ENCODE measurements at places on chromosomes 5 and 9.

GRCh38 chr9:88852794-88853193 is 138.5 kb upstream of the S1PR3 start:
- no peak for DNase-seq

- peak; percentile 55 for DNase-seq
Measured at GRCh38 chr5:52987711-52988331, 1.3 kb upstream of the ITGA2 start.

GRCh38 chr9:80932947-80933780 is 756.2 kb downstream of the TLE1 start:
- no peak for DNase-seq

GRCh38 chr5:179798144-179798770 is 4.5 kb downstream of the LTC4S start:
- DNase-seq = no peak

DNA sequence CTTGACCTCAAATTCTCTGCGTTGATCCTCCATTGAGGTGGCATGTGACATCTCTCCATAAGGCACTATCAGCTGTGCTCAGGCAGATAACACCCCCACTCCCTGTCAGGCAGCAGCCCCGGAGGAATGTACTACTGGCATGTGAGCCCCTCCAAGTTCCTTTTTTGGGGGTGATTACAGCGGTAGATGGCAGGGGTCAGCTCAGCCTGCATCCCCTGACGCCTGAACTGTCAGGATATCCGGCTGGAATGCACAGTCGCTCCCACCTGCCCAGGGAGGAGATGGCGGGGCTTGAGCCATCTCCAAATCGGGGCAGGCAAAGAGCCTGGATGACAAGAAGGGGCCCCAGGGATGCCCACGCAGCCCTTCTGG is 40.8 kb downstream of the FAM78A start:
- DNase-seq = no peak
